Activated T-cell treated with anti-CD3 and anti-CD28 coated beads, Interleukin-2, amount 50 U/mL, for 48 hours (primary cell): ENCODE measurements at places on chromosomes 11 and 22.

DNA sequence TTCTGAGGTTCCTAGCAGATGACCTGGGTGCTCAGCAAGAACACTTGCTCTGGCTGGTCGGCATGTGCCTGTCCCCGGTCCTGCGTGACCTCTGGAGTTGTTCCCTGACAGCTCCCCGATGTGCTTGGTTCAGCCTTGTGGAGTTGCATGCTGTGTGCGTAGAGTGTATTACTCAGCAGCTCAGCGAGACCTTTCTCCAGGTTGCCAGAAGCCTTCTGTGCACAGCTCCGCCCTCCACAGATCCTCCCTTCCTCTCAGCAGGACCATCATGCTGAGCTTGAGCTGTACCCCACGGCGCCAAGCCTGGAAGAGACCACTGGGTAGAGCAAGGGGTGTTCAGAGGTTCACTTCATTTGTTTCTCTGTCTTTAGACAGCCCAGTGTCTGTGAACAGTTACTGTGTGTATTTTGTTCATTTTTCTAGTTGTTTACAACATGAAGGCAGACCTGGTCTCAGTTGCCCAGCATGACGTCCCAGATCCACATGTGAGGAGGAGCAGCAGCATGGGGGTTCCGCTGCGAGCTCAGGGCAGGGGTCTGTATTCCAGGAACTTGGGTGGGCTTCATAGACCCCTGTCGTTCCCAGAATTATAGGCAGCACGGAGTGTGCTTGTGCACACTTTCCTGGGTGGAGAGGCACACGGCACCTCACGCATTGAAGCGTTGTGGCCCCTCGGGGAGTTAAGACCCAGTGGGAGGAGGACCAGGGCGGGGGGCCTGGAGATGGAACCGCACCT is 148.6 kb downstream of the IGLL1 start:
- DNase-seq: no peak

DNA sequence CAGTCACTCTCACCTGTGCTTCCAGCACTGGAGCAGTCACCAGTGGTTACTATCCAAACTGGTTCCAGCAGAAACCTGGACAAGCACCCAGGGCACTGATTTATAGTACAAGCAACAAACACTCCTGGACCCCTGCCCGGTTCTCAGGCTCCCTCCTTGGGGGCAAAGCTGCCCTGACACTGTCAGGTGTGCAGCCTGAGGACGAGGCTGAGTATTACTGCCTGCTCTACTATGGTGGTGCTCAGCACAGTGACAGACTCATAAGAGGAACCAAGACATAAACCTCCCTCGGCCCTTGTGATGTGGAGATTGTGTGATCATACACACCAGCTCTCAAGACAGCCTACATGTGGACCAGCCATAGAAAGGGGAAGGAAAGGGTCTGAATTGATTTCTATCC is 113.3 kb downstream of the ZNF280B start:
- no peak for DNase-seq

DNA sequence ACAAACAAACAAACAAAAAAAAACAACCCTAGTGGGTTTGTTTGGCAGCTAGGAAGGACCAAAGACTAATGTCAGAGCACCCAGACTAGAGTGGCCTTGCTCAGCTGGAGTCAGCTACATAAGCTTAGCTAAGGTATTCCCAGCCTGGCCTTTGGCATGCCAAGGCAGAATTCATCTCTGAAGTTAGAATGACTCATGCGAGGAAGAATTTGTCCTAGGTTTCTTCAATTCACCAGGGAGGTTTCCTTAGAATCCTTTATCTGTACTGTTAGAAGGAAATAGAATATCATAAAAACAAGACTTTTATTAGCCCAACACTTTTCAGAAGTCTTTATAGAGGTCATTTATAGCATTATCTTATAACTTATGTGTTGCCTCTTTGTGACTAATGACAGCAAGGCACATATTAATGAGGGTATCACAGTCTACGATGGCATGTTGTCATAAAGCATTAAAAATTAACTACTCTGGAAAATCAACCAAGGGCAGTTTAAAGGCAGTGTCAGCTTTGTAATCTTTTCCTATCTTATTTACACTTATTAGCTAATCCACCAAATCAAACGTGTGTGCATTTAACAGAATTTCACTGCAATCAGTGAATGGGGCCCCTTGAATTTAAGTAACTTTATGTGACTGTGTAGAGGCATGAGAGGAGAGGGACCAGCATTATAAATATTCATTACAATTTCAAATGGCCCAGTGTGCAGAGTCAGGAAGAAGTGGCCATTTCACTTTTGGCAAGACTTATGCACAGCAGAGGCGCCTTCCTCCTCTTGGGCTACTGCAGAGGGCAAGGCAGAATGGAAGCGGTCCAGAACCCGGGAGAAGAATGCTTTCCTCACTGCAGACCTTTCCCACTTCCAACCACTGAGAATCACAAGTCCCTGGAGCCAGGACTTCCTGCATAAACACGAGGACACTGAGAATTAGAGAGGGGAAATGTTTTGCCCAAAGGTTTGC is 36.3 kb downstream of the SLC5A1 start:
- no peak for DNase-seq

DNA sequence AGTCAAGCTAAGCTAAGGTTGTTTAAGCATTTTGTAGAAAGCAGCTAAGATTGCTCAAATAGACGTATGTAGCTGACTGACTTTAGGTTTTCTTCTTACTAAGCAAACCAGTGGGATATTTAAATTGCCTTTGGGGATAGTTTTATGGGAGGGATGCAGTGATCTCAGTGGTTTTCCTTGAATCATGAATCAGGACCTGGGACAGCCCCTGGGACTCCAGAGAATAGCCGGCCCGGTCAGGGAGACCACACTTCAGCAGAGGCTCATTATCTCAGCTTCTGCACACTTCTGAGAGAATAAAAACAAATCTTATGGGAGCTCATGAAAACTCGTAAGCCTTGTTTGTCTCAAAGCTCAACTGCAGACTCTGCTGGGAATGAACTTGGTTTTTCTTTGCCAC is at the start of gene OR9I1:
TSS of gene OR9I1 (minus strand) at position 62 of the 400 bp plus-strand sequence. CDS start 6,086 bp downstream, outside the sequence.
- DNase-seq: no peak
